ENCODE measurements at places on chromosomes 11 and 22.

DNA sequence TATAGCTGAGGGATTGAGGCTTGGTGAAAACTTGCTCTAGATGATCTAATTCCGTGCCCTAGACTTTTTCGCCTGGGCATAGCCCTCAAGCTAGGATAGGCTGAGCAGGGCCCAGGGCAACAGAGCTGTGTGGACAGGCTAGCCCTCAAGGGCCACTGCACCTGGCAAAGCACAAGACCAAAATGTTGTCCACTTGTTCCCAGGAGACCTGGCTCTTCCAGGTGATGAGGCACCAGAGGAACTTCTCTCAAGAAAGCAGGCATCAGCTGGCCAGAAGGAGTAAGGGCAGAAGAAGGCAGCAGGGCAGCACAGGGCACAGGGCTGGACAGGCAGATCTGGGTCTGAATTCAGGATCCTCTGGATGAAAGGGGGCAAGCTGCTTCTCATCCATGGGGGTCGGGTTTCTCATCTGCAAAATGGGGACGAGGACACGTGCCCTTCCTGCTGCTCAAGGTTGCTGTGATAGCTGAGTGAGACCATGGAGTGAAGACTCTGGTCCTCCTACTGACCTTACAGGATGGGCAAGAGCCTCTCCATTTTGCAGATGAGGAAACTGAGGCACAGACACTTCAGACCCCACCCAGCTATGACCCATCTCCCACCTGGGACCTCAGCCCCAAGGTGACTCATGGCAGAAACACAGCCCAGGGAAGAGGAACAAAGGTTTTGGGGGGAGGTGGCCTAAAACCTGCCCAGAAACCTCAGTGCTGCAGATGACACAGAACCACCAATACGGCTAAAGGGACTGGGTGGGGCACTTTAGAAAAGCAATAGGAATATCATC, 42.2 kb upstream of the PRDM11 start:
- DNase-seq = no peak

- no peak for DNase-seq
These were observed 134.8 kb downstream of the EHF start for GRCh38 chr11:34755671-34756070.

DNA sequence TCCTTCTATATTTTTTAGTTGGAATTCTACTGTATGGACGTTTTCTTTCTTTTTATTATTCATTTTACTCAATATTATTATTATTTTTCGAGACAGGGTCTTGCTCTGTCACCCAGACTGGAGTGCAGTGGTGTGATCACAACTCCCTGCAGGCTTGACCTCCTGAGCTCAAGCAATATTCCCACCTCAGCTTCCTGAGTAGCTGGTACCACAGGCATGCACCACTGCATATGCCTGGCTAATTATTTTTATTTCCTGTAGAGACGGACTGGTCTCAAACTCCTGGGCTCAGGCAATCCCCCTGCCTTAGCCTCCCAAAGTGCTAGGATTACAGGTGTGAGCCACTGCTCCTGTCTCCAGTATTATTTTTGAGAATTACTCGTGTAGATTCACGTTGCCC, 34.0 kb upstream of the CCDC134 start:
- no peak for DNase-seq

- DNase-seq = no peak
These were observed 40.5 kb downstream of the DUSP8 start for GRCh38 chr11:1531449-1532013.

GRCh38 chr22:20636075-20636812, 128.8 kb downstream of the MED15 start:
- no peak for DNase-seq

DNA sequence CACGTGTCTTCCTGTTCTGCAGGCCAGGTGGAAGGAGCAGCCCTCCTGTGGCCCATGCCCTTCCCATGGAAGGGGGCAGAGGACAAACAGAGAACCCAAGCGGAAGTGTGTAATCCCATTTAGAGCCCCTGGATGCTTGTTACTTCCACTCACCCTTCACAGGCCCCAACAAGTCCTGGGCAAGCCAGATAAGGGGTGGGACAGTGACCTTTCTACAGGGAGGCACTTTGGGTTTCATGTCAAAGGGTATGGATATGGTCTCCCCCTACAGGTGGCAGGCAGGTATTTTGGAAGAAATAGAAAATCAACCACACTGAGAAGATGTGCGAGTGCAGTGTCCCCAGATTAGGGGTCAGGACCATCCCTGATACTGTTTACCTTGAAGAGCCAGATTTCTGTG, 11.4 kb downstream of the MPEG1 start:
- no peak for DNase-seq

- no peak for DNase-seq
These were observed 151.6 kb downstream of the GRIK4 start for GRCh38 chr11:120663142-120663541.

- DNase-seq = no peak
These were observed 47.5 kb upstream of the ME3 start for GRCh38 chr11:86719781-86720463.

DNA sequence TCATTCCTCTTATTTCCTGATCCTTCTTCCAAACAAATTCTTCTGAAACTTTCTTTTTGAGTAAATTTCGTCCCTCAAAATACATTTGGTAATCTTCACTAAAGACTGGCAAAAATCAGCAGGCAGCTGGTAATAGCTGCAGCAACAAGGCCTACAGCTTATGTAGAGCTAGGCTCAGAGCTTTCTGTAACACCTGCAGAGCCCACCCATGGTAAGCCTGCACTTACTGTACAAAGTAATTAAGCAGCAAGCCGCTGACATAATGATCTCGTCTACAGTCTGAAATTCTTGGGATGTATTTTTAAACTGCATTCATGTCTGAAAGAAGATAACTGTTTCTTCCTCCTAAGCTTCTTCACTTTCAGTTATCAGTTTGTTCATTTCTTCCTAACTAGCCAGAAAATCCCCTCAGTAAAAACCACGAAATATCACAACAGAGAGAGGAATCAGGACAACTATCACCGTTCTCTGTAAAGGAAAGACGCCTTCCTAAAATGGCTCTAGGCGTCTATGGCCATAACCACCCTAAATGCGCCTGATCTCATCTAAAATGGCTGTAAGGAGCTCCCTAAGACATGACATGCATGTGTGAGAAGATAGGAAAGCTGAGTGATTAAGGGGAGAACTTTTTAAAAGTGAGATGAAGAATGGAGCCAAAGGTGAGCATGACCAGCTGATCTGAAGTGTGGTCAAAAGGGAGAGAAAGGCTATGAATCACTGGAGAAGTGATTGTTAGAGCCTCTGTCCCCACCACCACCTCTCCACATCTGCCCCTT, 56.2 kb downstream of the DENND5A start:
- no peak for DNase-seq

- no peak for DNase-seq
These were observed 185.1 kb downstream of the CWF19L2 start for GRCh38 chr11:107272561-107272960.

DNA sequence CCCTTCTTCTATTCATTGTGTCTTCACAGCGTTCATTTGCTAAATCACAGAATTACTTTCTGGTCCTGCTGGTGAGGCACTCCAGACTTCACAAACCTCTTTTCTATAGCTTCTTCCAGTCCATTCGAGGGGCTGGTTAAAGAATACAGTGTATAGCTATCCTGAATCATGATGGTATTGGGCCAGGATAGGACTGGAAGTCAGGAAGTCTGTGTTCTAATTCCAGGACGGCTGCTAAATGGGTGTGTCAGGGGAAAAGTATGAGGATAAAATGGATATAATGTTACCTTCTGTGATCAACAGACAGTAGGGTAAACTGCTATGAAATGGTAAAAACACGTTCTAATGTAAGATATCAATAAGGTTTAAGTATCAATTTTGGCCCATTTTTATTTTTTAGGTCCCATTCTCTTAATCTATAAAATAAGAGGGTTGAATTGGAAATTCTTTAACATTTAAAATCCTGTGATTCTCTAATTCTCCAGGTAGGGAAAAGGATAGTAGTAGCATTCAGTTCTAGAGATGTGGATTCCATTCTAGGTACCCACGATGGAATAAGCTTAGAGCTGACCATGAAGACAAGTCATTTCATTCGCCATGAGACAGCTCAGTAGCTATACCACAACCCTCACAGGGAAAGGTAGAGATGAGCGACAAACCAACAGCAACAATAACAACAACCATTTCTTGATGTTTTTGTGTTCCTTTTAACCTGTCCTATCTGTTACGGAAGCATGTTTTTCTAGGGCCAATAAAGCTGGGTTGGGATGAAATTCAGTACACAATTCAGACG, 96.1 kb downstream of the SLC1A2 start:
- no peak for DNase-seq

- peak; percentile 48 for DNase-seq
These were observed 9.8 kb downstream of the MRPL48 start for GRCh38 chr11:73797457-73797856.

DNA sequence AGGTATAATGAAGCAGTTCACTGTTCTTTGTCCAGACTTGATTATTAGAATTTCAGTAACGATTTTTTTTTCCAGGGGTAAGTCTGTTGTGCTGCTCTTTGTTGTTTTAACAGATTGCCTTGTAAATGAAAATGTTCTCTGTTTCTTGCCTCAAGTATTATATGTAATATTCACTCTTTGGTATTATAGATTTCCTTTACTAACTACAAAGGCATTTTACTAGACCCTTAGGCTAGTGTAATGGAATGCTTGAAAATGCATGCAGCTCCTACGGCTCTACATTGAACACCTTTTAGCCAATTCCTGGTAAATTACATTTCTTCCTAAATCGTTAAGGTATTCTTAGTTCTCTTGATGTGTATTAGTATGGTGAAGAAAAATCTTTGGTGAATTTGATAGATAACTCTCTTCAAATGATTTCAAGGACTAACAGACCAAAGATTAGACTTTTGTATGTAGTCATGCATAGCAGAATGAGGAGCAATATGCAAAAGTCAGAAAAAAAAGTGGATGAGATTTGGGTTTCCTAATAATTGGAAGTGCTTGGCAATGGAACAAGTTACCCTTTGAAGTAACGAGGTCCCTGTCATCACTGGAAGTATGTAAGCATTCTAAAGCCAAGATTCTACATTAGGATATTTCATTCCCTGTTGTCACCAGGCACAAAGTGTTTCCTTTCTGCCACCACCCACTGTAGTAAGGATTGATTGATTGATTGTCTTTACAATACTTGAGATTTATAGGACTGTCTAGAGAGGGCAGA, 113.1 kb downstream of the DBX1 start:
- DNase-seq = no peak

DNA sequence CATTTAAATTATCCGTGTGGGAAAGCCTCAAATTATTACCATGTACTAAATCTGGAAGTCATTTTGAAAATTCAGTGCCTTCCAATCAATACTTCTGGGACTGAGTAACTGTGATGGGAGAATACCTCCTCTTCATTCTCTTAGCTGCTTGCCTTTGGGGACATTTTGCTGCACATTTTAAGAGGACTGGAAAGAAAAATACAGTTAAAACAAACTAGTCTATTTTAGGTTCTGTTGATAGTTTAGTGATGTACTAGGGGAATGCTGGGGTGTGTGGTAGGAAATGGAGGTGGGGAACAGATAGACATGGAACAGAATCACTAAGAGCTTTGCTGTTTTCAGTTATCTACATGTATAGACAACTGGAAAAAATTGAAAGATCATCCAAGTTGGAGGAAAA, 65.7 kb upstream of the APOA1 start:
- no peak for DNase-seq

GRCh38 chr11:32817181-32817851, 12.4 kb upstream of the PRRG4 start:
- no peak for DNase-seq

DNA sequence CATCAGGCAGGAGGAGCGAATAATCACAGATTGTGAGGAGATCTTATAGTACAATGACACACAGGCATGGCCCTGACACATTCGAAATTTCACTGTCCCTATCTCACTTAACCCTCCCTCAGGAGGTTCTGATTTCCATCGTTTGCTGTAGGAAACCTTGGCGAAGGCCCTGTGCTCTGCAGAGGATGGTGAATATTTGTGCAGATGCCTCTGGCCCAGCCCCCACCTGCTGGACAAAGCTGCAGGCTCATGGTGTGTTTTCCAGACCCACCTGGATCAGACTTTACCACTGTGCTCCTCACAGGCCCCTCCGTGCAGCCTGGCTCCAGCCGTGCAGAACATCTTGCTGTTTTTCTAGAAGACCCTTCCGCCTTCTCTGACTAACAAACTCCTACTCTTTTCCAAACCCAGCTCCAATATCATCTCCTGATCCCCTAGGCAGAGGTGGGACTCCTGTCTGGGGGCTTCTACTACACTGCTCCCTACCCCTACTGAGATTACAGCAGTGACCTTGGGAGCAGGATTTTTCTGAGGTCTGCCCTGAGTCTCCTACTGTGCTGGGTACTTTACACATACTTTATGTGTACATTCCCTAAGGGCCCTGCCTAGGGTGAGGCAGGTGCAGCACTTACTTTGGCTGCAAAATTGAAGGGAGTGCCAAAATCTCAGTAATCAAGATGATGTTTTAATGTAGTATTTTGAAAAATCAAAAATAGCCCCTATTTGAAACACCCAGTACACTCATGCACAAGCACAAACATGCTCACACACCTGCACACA, 412.7 kb downstream of the SOX6 start:
- no peak for DNase-seq

DNA sequence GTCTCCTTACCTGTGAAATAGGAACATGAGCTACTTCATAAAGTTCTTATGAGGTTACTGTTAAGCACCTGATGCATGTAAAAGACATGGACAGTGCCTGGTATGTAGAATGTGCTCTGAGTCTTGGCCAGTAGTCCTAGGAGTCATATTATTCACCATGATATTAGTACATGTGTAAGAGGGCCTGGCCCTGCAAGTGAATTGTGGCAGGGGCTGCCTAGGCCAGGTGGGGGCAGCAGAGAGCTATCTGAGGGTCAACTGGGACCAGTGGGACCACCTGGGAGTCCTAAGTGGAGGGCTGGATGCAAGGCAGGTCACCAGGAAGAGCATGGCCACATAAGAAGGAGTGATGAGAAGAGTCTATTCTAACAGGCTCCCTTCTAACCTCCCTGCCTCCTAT, 529.5 kb downstream of the SOX6 start:
- no peak for DNase-seq

DNA sequence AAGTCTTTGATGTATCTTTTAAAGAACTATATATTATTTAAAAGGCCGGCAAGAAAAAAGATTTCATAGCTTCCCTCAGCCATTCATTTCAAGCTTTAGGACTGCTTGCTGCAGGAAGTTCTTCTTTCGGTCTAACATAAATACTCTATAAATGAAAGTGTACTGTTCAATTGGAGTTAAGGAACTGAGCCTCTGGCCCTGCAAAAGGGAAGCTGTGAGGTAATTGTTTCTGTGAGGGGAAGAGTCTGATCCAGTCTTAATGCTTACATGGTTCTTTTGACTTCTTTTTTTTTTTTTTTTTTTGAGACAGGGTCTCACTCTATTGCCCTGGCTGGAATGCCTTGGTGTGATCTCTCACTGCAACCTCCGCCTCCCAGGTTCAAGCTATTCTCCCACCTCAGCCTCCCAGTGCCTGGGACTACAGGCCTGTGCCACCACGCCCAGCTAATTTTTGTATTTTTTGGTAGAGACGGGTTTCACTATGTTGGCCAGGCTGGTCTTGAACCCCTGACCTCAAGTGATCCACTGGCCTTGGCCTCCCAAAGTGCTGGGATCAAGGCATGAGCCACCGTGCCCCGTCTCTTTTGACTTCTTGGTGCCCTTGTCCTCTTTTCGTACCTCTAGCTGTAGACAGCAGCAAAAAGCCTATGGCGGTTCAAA, 4.7 kb upstream of the TRIM29 start:
- no peak for DNase-seq
